Activated CD4-positive, alpha-beta T cell treated with anti-CD3 and anti-CD28 coated beads, Interleukin-2, amount 50 U/mL, for 16 hours (primary cell): ENCODE measurements at places on chromosomes 11 and 22.

DNA sequence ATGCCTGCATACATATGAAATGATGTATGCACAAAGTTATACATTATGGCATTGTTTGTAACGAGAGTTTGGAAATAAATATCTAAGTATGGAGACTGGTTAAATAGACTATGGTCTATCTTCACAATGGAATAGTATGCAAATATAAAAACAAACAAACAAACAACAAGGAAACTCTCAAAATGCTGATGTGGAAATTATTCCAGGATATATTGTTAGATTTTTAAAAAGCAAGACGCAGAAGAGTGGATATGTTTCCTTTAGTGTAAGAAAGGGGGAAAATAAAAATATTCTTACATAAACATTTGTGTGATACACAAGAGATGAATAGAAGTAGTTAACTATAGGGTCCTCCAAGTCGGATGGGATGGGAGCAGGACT lies 10.8 kb upstream of the CRKL start:
- no peak for DNase-seq

DNA sequence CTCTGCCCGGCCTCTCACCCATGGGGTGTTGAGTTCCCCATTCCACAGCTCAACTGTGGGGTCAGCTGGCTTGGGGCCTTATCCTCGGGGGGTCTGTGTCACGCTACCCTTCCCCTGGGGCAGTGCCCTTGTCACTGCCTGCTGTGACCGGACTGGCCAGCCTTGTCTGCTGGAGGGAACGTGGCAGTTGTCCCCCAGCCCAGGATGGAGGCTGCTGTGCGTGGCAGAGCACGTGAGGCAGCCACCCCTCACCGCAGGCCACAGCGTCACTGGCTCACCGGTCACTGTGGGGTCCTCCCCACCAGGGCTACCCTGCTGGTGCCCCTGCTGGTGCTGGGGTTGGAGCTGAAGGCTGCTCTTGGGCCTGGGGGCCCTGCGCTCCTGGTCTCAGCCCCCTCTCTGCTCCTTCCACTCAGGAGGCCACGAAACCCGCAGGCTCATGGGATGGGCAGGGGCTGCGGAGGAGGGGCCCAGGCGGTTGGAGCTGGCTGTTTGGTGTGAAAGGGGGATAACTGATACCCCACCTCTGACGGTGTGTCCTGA lies 13.4 kb downstream of the BRSK2 start:
- DNase-seq: no peak

- DNase-seq: no peak
Observed at GRCh38 chr22:49014227-49015201, 813.2 kb downstream of the BRD1 start.

- DNase-seq: no peak
Observed at GRCh38 chr22:26362471-26362870, 66.6 kb upstream of the ASPHD2 start.

- no peak for DNase-seq
Observed at GRCh38 chr11:117837791-117838190, 13.2 kb upstream of the FXYD2 start.

DNA sequence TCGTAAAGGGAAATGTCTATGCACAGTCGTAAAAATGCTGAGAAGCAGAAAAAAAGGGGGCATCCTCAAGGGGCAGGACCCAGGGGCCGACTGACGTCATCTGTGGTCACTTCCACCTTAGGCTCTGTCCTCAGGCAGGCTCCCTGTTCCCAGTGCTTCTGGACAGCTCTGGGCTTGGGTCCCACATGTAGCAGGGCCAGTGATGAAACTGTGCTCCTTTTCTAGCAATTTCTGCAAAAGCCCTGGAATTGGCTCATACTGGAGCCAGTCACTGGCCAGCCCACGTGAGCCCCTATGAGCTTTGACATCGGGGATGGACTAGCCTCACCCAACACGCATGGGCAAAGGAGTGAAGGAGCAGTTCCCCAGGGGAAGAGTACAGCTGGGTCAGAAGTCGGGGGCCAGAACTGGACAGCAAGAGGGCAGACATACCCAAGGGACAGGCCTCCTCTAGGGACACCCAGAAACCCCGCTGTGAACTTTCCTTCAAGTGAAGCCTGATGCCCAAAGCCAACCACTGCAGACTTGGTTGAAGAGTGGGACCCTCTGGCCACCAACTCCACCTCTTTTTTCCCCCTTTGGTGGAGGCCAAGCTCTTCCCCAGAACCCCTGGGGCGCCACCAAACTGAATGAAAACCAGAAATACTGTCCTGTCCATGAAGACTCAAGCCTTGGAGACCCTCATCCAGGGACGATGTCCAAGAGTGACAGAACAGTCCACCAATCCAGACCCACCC lies 1349.0 kb downstream of the BRD1 start:
- no peak for DNase-seq

DNA sequence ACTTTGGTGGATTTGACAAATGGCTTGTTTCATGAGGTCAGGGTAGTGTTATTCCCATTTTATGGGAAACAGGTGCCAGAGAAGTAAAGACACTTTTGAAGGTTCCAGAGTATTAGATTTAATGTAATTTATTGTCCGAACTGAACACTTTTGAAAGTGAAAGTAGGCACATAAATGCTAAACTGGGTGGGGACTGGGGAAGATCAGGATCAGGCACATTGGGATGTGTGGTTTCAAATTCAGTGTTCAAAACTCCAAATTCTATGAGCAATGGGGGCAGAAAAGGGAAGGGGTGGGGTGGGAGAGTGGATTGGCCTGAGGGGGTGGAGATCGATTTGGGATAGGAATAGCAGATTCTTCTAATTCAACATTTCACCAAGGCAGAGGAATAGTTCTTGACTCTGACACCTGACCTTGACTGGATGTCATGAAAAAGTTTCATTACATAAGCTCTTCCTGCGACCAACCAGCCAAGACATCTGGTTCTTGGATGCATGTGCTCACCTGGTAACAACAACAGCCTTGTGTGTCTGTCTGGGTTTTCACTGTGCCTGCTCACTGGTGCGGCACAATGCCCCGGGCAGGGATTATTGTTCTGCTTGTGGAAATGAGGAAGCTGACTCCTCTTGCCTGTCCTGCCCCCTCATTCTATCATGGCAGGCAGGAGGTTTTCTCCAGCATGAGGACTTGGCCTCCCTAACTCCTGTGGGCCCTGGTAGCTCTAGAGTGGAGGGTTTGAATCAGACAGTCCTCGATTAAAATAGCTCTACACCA lies 10.8 kb downstream of the PPFIBP2 start:
- no peak for DNase-seq

- no peak for DNase-seq
Observed at GRCh38 chr11:46599340-46600193, 5.7 kb upstream of the AMBRA1 start.

DNA sequence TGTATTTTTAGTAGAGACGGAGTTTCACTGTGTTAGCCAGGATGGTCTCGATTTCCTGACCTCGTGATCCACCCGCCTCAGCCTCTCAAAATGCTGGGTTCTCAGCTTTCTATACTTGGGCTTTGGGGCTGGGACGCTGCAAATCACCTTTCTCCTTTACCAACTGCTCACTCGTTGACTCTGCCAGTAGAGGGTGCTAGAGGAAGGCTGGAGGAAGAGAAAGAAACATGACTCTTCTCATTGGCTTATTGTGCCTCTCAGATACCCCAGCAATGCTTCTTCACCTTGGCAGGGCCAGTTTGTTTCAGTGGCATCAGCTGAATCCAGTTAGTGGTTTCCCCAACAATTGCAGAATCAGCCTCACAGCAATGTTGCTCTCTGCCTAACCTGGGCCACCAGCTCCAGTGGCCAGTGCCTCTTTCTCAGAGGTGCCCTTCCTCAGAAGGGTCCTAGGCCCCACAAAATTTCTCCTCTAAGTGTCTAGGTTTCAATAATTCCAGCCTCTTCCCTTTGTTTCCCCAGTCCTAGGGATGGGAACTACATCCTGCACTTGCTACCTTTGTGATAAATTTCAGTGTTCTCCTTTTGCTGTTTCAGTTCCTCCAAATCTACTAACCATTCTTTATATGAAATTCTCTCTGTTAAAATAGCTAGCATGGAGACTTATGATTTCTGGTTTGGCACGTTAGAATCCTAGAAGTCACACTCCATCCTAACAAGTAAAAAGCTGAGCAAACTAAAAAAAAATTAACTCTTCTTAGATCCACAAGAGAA lies 71.5 kb upstream of the VSTM5 start:
- DNase-seq: peak; percentile 46

DNA sequence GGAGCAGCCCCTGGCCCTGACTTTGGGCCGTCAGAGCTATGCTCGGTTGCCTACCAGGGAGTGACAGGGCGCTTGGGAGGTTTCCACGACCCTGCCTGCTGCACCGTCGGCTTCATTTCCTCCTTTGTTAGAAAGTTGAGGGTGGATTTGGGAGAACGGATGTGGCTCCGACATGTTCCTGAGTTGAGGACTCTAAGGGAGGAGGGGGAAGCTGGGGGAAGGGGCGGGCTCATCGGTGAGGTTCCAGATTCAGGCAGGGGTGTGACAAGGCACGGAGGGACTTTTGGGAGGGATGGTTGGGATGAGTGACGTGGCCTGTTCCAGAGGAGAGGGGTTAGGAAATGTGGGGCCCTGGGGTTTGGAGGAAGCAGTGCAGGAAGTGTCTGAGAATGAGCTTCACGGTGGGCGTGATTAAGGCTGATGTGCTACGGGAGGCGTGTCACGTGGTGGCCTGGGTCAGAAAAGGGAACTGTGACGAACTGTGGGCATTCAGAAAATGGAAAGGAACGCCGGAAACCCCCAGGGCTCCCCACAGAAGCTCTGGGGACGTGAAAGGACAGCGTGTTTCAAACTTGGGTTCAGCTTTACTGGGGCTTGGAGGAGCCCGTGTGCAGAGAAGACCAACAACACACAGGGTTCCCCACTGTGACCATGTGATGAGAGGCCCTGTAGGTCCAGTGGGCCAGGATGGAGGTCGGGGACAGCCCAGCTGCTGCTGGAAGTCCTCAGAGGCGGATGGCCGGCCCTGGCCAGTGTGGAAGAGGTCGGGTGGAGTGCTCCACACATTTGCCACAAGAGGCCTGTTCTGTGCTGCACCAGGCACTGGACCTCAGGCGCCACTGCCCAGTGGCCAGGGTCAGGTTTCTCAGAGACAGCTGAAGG lies 2.8 kb downstream of the PARVB start:
- peak; percentile 82 for DNase-seq

- no peak for DNase-seq
Observed at GRCh38 chr11:9004183-9004926, 554 bp upstream of the NRIP3 start.
